ENCODE measurements at places on chromosomes 5 and 9.

DNA sequence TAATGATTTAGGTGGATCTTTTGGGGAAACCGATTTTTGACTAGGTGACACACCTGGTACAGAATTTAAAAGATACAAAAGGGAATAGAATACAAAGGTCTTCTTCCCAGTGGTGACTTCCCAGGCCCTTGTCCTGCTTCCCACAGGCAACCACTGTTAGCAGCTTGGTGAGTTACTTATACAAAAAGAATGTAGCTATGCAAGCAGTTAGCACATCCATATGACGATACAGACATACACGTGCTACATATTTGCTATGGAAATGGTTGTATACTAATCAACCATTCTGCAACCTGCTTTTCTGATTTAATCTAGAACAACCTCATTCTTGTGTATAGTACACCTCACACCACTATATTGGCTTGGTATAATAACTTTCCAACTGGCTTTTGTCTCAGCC lies 51.0 kb downstream of the OTULIN start:
- DNase-seq = no peak

GRCh38 chr5:179978792-179979191 lies 71.1 kb upstream of the TBC1D9B start:
- DNase-seq = no peak

DNA sequence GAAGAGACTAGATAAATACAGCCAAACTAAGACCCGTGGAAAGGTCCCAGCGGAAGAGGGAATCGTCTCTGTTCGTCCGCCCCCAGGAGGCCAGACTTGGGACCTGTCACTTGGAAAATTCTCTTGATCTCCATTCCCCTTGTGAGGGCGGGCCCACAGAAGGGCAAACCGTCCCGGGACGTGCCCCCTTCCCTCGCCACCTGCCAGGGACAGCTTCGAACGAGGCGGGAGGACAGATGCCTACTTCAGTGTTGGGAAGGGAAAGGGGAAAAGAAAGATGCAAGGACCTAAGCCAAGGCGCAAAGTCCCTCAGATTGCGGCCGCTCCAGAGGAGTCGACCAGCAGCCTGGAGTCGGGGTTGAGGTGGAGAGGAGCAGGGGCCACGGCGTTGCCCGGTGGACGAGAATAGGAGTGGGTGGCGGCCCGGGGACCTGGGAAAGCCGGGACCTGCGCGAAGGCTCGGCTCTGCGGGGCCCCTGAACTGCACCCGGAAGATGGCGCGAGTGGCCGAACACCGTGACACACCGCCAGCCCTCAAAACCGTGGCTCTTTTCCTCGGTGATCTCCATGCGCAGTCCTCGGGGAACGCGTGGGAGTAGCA lies 4.4 kb upstream of the EBF1 start:
- no peak for DNase-seq

- no peak for DNase-seq
Observed at GRCh38 chr5:83895860-83896259, 175.2 kb upstream of the HAPLN1 start.

GRCh38 chr5:149834246-149834855 lies 104.2 kb downstream of the PPARGC1B start:
- DNase-seq = no peak

DNA sequence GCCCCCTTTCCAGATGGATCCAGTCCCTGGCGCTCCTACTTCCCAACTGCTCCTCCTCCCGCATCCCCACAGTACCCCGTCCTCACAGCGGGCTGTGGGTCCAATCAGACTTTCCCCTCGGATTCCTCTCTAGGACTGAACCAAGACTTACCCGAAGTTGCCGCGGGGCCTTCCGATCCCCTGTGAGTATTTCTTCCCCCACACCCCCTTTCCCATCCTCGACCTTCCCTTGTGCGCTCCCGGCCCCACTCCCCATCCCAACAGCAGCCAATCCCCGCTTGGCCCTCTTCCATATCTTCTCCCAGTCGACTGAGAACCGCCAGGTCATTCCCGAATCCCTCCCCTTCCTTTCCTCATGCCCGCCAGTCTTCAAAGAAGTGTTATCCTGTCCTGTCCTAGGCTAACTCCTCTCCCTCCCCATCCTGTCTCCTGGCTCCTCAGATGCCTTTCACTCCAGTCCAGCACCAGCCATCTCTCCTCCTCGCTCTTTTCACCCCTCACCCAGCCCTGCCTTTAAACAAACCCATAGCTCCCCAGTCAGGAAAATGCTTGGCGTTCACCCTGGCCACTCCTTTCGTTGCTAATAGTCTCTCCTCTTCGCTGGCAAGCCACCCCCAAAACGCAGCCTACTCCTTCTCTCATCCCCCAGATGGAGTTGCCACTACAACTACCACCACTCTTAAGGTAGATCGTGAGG lies 646 bp downstream of the SWI5 start:
- no peak for DNase-seq

DNA sequence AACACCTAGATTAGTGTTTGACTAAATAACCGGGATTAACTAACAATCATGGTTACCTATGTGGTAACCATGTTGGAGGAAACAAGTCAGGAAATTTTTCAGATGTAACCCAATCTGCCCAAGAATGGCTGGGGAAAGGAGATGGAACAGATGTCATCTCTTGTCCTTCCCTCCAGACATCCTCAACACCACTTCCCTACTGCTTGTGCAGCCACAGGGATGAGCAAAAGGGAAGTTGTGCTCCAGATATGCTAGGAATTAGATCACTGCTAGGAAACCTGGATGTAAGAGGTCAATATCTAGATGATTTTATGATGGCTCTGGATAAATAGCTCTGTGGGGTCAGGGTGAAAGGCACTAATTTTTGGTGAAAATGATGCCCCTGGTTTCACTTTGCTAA lies 61.3 kb upstream of the ELL2 start:
- DNase-seq = no peak

- DNase-seq = no peak
Observed at GRCh38 chr9:25709941-25710340, 31.7 kb upstream of the TUSC1 start.

- no peak for DNase-seq
Observed at GRCh38 chr5:168176251-168176650, 115.2 kb upstream of the WWC1 start.

- DNase-seq = no peak
Observed at GRCh38 chr9:113581865-113582697, 118.6 kb downstream of the RGS3 start.

GRCh38 chr9:79946712-79947111 lies 374.9 kb downstream of the TLE4 start:
- no peak for DNase-seq

GRCh38 chr5:78543292-78543691 lies 105.3 kb downstream of the LHFPL2 start:
- no peak for DNase-seq

GRCh38 chr9:126472948-126473298 lies 140.8 kb upstream of the LMX1B start:
- no peak for DNase-seq

GRCh38 chr5:109223531-109223930 lies 186.2 kb downstream of the PJA2 start:
- no peak for DNase-seq

- DNase-seq = no peak
Observed at GRCh38 chr9:106218427-106218826, 524.1 kb downstream of the TMEM38B start.

DNA sequence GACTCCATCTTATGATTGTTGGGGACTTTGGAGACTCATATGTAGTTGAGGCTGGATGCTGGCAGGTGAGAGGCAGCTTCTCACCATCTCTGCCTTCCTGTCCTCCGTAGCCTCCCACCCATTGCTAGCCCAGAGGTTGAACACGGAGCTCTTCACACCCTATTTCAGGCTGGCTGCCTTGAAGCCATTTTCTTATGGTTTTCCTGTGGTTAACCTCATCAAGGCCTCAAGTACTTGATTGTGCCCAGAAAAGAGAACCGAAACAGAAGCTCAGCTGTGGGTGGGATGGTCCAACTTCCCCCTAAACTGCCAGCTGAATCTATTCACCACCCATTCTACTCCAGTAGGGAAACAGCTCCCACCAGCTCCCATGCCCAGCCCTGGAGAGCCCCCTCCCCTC lies 102.9 kb downstream of the LIFR start:
- no peak for DNase-seq

DNA sequence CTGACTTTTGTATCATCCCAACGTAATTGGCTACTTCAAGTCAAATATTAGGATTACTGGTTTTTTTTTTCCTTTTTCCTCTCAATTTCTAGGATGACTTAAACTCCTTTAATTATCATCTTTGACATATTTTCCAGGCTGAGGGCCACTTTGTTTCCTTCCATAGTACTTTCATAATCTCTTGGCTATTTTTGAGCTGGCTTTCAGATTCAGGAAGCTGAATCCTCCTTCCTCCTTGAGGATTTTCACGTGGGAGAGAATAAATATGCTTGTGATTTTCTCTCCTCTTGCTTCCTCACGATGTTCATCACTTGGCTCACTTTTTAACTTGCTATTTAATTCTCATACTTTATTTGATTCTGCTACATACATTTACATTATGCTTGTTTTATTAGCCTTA lies 88.1 kb downstream of the ITGA1 start:
- DNase-seq = no peak

DNA sequence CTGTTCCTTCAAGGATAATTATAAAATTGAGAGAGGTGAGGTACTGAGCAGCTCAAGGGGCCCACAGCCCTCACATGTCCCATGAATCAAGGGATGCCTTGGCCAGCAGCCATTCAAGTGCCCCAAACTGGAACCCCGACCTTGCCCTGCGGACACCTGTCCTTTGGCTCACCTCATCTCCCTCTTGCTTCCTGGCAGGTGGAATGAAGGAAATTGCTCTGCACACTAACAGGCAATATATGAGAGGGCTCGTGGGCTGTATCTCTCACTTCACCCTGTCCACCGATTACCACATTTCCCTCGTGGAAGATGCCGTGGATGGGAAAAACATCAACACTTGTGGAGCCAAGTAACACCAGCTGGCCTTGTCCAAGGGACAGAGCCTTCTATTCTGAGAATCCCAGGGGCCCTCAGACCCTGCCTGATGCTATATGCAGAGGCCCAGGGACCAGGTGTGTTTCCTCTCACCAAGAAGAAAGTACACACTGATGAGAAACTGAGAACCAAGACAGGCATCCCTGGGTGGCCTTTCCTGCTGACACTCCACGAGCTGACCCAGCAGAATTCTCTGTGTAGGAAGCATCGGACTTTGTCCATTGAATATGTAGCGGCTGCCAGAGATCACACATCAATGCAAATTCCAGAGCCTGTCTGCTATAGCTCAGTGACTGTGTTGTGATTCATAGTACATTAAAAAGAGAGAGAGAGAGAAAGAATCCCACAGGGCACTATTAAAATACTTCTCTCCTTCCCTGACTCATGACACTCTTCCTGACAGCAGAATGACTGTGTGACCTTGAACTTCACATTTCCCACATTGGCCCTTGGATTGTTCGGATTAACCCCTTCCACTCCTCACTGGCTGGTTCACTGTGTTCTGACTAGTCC lies 92.6 kb downstream of the LIFR start:
- no peak for DNase-seq

- no peak for DNase-seq
Observed at GRCh38 chr5:39623291-39623865, 198.6 kb upstream of the DAB2 start.

DNA sequence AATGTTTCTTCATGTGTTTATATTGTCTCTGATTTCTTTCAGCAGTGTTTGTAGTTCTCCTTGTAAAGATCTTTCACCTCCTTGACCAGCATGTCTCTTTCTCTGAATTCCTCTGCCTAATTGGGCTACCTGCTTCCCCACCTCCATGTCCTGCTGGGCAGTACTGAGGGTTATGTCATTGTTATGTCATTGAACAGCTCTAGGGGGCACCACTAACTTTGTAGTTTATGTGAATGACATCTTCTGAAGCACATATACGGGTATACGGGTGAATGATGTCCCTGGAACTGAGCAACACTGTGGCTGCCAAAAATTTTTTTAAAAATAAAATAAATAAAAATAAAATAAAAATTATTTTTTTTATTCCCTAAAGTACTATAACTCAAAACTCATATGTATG lies 16.9 kb upstream of the SNCAIP start:
- DNase-seq = no peak

- no peak for DNase-seq
Observed at GRCh38 chr5:159426694-159427093, 96.4 kb upstream of the IL12B start.

GRCh38 chr9:21904371-21904770 lies 89.8 kb downstream of the CDKN2A start:
- no peak for DNase-seq

- no peak for DNase-seq
Observed at GRCh38 chr5:147327421-147327820, 92.6 kb downstream of the STK32A start.

DNA sequence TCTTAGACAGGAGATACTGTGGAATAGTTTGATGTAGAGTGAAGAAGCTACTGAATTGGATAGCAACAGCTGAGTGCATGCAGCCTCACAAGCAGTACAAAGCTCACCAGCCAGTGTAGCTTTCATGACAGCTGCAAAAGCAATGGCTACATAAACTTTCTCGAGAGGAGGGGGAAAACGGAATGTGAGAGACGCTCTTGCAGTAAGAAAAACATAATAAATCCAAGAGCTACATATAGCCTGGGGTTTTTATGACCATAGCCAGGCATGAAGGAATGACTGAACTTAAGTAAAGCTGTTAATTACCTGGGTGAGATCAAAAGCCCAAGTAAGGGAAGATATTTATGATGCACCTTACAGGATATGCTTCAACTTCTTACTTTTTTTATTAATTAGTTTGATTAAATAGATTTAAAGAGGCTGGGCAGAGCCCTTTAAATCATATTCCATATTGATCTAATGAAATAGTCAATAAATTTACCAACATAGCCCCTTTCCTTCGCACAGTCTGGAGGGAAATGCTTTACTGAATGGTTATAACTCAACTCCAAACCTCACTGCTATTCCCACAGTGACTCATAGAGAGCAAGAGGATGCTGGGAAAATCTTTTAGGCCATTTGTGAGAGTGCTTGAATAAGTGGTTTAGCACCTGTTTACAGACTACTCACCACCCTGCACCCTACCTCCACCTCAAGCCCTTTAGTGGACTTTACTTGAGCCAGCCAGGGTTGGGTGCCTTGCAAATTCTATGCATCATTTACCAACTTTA lies 407.2 kb upstream of the CLINT1 start:
- DNase-seq = no peak

DNA sequence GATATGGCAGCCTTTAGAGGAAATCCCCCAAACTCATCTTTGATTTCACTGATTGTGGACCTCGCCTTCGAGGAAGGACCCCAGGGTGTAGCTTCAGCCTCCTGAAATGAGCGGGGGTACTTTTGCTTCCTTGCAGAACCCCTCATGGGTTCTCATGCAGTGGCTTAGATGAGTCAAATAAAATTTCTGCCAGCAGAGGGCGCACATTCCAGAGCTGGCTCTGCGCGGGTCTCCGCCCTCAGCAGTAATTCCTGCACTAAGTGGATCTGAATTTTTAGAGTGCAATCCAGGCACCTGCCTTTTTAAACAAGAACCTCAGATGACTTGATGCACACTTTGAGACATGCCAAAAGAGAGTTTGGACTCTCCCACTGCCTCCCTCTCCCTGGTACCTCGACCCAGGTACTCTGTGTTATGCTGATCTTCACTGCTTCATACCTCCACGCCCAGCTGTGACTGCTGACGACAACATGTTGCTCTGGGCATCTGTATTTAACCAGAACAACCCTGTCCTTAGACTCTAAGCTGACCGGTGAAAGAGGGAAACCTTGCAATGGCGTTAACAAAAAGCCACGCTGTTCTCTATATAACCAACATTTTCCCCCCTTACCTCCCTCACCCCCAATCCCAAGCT lies 7.3 kb downstream of the EGFLAM start:
- no peak for DNase-seq

GRCh38 chr9:114372921-114373448 lies 14.8 kb downstream of the AKNA start:
- DNase-seq = no peak
